ENCODE measurements at places on chromosomes 2 and 18.

DNA sequence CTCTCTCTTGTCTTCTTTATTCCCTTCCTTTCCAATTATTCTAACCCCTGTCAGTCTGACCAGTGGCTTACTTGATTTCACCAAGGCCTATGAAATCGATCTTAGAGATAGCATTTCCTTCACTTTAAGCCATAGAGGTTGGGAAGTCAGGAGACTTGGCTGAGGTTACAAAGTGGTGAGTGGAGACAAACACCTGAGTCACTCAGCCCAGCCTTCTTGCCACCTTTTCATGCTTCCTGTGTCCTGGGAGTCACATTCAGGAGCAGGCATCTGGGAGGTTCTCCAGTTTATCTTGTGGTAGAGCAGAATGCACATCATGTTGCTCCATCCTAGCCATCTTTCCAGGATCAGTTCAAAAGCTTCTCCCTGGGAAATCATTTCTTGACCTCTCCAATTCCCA is 59.1 kb downstream of the VSNL1 start:
- DNase-seq: no peak

- no peak for DNase-seq
Observed at GRCh38 chr2:234835738-234836137, 116.1 kb upstream of the SH3BP4 start.

DNA sequence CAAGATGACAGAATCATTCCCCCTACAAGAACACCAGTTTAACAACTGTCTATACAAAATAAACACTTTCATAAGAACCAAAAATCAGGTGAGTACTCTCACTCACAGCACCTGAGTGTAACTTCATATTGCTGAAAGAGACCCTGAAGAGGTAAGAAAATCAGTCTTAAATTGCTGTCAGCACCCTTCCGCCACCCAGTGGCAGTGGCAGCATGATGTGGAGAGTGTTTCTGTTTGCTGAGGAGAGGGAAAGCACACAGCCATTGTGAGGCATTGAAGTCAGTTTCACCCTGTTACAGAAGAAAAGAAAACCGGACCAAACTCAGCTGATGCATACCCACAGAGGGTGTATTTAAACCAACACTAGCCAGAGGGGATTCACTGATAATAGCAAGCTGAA is 1240.8 kb upstream of the CRIM1 start:
- no peak for DNase-seq

DNA sequence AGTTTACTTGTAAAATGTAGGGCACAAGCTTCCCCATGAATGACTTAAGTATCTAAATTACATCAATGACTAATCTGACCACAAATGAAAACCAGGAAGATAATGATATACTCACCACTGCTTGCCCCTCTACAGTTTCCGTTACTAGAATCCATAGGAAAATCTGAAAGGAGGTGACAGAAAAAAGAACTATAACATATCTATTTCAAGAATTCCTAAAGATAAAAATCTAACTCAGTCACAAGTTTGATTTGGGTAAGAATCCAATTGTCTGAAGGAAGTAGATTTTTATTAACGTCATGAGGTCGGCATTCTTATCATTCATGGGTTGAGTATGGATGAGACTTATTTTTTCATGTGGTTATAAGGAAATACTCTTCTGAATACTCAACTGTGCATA is 7.8 kb downstream of the FRZB start:
- no peak for DNase-seq

- no peak for DNase-seq
Observed at GRCh38 chr2:38323623-38324022, 53.5 kb downstream of the ATL2 start.

DNA sequence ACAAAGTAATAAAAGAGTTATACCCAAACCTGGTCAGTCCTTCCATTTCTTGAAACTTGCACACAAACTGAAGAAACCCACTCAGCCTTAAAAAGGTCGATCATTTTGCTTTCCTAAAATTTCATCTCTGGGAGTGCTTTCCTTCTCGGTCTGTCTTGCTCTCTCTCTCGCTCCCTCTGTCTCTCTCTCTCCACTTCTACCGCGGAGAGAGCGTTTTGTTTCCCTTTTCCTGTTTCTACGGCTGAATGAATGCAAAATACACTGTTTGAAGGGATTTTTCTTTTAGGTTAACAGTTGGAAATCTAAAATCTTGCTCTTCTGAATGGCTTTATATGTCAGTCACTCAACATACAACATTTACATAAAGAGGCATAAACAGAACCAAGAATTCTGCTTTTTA is 424.2 kb downstream of the TGIF1 start:
- DNase-seq: no peak

DNA sequence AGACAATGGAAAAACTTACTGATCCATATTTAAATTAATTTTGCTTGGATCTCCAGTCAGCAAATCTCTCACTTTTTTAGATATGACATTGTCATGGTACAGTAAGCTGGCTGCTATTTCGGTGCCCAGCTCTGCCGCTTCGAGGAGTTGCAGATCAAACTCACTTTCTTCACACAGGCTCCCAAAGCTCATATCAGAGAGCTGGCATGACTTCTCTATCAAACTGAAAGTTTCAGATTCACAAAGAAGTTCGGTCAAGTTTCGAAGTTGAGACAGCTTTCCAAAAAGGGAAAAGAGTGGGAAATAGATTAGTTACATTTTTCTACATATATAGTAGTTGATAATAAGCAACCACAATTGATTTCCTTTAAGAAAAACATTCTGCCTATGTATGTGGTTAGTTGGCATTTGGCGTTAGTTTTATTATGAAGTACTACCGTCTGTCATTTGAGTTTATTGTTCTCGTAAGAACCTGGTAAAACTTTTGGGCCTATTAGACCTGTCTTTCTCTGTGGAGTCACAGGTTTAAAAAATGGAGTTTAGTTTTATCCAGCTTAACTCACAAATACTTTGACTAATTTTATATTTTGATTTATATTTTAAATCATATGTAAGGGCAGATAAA is 118.8 kb downstream of the ABCA12 start:
- no peak for DNase-seq

- DNase-seq: no peak
Observed at GRCh38 chr18:44036501-44036900, 644.2 kb upstream of the SETBP1 start.

DNA sequence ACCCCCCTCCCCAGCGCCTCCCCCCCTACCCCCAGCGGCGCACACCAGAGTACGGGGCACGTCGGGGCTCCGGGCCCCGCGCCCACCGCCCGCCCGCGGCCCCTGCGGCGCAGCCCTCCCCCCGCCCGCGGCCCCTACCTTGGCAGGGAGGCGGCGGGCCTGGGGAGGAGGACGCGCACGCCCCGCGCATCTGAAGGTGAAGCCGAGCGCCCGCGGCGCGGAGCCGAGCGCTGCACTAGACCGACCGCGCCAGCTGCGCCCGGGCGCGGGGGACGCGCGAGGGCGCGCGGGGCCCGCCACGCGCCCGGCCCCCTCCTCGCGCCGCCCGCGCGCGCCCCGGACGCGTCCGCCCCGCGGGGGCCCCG is at the start of gene ZNF516:
Gene ZNF516 (minus strand): TSS at position 237 of the 365 bp plus-strand sequence. CDS start 52,188 bp downstream, outside the sequence.
- no peak for DNase-seq

GRCh38 chr2:128689971-128690370 is 371.3 kb upstream of the HS6ST1 start:
- no peak for DNase-seq

DNA sequence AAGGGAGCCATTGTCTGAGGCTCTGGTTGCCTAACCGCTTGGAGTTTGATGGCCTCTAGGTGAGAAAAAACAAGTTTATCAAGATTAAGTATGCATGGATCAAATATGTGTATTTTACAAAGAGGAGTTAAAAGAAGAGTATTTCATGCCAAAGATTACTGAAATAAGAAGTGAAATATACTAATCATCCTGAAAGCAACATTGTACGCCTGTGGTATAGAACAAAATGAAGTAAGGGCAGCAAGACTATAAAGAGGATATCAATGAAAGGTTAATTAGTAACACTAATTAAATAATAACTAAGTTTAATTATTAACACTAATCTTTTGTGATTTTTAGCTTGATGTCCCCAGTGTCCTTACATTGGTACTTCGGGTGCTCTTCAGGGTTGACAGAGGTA is 276.7 kb downstream of the CALCRL start:
- DNase-seq: no peak

DNA sequence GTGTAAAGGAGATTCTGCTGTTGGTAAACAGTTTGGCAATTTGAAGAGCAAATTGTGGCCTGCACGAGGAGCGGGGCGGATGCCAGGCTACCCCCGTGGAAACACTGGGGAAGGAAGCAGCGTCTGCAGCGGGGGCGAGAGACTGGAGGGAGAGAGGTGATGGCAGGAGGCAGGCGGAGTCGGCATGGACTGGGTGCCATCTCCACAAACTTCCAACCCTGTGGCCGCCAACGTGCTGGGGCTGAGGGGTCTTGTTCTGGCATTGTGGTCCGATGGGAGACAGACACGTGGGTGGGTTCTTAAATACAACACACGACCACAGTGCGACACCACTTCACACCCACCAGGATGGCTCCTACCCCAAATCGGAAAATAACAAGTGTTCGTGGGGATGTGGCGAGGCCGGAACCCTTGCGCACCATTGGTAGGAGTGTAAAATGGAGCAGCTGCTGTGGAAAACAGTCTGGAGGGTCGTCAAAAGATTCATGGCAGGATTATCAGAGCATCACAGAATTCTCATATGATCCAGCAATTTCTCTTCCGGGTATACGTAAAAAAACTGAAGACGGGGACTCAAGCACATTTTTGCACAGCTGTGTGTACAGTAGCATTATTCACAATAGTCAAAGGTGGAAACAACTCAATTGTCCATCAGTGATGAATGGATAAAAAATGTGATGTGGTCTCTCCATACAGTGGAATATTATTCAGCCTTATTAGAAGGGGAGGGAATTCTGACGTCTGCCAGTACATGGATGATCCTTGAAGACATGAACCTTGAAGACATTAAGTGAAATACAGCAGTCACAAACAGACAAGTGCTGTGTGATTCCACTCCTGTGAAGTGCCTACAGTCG is 82.4 kb upstream of the HPCAL1 start:
- DNase-seq: no peak

DNA sequence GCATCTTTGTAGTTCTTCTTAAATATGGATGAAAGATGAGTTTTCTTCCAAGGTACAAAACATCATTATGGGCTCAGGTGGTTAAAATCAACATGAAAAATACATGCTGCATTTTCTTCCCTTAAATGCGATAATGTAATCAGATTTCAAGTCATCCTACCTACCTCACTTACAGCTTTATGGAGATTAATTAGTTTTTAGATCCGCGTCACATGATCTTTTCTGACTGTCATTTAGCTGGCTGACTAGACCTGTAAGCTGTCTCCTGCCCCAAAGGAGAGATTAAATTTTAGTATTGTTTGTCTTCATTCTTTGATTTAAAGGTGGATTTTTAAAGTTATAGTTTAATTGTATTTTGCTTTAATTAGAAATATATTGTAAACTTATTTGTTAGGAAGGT is 678.0 kb upstream of the ZEB2 start:
- DNase-seq: no peak

GRCh38 chr18:64991102-64991501 is 759.7 kb upstream of the CDH7 start:
- no peak for DNase-seq

GRCh38 chr2:134590679-134591078 is 128.1 kb downstream of the TMEM163 start:
- no peak for DNase-seq

DNA sequence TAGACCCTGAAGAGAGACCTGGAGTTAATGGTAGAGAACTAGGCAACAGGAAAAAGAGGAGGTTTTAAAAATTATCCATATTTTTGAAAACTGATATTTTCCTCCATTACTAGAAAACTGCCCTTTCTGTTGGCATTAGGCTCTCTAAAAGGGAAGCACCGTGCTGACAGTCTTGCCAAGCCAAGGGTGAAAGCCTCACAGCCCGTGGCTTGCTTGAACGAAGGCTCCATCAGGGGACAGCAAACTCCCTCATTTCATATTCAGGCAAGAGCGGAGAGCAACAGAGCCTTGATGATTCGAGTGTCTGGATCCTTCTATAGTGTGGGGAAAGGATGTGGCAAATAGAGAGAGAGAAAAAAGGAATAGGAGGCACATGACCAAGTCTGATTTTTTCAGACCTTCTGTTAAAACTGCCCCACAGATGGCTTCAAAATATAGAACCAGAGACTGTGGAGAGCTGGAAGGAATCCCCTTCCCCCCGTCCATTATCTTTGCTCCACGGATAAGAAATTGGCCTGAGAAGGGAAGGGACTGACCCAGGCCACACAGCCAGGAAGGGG is 67.0 kb downstream of the CACNB4 start:
- no peak for DNase-seq

GRCh38 chr2:142100139-142100873 is 30.5 kb downstream of the LRP1B start:
- no peak for DNase-seq

GRCh38 chr2:162581959-162582798 is 238.2 kb downstream of the GCA start:
- DNase-seq: no peak

DNA sequence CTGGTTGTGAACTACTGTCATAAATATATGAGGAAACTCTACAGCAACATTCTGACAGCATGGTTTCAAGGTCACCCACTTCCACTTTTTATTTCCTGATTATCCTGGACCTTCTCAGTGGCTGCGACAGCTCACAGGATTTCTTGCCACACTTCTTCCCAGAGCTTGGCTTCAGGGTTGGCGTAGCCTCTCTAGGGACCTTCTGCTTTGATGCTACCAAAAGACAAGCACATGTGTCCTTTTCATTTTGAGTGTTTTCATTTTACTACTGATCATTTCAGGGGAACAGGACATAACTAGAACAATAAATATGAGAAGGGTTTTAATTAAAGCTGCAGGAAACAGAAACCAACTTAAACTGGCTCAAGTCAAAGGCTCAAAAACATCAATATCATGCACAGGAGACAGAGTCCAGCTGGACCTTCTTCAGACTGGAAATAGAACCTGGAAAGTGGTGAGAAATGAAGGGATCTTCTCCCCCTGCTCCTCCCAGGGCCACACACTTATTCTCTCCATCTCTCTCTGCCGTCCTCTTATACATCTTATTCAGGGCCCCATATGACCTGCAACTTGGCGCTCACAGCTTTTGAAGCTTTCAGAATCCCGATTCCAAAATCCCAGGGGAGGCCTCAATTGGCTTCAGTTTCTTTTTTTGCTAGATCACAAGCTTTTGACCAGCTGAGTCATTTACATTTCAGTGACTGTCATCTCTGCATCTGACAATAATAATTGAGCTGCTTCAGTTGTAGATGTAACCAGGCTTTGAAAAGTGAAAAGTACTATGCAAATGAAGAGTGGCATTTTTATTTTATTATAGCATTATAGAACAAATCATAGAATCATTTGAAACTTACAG is 9.7 kb downstream of the VIT start:
- peak; percentile 38 for DNase-seq

GRCh38 chr2:202099515-202099914 is 26.5 kb downstream of the KIAA2012 start:
- DNase-seq: no peak

GRCh38 chr2:105890856-105891255 is 146.1 kb downstream of the NCK2 start:
- DNase-seq: no peak

Data from AG10803 (cell line).